Cardiac fibroblast (primary cell): ENCODE measurements at places on chromosomes 12 and 14.

- DNase-seq, result no peak
Measured at GRCh38 chr14:91252871-91253794, 8.6 kb upstream of the GPR68 start.

GRCh38 chr14:73723797-73724661 is 9.8 kb upstream of the PNMA1 start:
- DNase-seq, result peak; percentile 100

DNA sequence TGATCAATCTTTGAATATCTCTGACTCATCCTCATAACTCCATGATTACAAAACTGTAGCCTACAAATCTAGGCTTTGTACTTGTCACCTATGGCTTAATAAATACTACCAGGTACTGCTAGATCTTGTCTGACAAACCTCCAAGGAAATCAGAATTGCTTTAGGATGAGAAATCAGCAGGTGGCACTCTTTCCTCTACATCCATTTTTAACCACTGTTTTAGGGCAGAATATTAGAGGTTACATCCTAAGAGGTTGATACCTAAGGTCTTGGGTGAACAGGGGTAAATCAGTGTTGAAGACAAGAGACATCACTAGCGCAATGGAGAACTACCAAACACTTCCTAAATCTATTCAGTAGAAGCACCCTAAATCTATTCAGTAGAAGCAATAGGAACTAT is 63.1 kb upstream of the SOX5 start:
- peak; percentile 46 for DNase-seq

GRCh38 chr14:32202998-32203882 is at the start of gene RNU6-8:
Gene RNU6-8, minus strand, starts transcription at chr14:32203269.
- DNase-seq, result peak; percentile 89

GRCh38 chr12:119783787-119784186 is 93.3 kb downstream of the CIT start:
- DNase-seq, result no peak

DNA sequence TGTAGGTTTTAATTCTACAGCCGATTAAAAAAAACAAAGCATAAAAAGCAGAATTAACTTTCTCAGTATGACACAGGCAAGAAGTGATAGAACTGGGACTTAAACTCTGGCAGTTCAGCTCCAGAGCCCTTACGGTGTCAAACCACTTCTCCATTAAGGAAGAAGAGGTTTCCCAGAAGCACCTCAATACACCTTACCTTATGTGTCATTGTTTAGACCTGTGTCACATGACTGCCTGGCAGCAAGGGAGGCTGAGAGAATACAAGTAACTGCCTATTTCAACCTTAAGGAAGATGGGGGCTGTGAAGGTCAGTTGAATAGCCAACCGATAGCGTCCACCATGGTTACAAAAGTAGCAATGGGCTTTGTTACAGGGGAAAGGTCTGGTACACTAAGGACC is 54.6 kb upstream of the ARHGAP5 start:
- DNase-seq, result no peak

GRCh38 chr14:51823706-51824105 is 36.7 kb upstream of the GNG2 start:
- DNase-seq, result no peak

DNA sequence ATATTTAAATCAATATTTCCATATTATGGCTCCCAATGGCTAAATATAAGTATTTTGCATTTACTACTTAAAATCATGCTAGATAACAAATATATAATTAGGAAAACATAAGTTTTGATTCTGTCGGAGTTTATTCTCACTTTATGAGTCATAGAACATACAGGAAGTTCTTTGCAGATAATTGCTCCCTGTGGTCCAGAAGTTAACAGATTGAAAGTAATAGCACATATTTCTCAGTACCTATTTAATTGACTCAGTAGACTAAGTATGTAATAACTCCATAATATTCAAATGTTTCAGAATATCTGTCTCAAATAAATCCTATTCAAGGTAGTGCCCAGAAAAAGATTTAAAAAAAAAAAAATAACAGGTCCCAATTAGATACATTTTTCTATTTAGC is 806.0 kb upstream of the ATXN7L3B start:
- no peak for DNase-seq

GRCh38 chr12:46386360-46386867 is 13.8 kb upstream of the SLC38A2 start:
- peak; percentile 99 for DNase-seq

GRCh38 chr12:16086942-16087341 is 175.8 kb downstream of the DERA start:
- no peak for DNase-seq

DNA sequence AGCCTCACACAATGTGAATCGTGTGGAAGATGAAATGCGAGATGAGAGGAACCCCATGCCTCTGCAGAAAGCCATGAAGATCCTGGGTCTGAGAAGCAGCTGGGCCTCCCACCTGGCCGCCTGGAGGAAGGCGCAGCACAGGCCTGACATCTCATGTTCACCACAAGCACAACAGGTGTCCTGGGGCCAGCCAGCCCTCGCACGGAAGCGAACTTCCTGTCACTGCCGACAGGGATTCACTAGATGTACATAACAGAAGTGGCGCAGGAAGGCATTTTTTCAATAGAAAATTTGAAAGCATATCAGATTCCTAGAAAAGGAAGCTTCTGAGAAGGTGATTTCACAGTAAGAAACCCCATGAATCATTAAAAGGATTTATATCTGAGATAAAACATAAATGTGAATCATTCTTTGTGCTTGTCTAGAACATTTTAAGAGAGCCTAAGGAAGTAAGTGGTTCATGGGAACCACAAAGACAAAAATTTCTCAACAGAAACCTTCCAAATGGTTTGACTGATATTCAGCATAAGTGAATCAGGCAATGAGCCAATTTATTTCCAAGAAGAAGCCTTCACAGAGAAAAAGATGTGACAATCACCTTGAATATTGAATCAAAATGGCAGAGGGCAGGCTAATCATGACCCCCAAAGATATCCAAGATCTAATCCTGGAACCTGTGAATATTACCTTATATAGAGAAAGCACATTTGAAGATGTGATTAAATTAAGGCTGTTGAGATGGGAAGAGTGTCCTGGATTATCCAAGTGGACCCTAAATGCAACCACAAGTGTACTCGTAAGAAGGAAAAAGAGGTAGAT is 311.9 kb downstream of the DUSP6 start:
- DNase-seq, result peak; percentile 26

GRCh38 chr12:49882851-49883464 is 20.7 kb downstream of the FAIM2 start:
- no peak for DNase-seq

DNA sequence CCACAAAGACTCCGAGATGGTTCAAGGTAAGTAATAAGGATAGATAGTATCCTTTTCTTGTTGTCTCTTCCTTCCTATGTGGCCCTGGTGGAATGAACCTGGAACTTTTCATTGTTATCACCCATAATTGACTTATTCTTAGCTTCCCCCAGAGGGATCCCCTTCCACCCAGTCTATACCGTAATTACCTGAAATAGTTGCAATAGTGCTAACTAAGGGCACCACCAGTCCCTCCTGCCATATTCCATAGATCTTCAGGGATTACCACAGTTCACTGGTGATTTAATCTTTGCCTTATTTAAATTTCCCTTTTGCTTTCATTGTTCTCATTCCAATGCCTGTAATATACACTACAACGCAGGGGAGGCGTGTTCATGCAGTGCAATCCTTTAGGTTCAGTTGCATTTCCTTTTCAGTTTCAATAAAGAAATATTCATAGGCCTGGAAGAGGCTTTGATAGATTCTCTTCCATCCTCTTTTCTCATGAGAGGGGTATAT is 13.8 kb upstream of the OR9K2 start:
- no peak for DNase-seq

GRCh38 chr12:98594050-98594835 is 757 bp downstream of the SLC25A3 start:
- peak; percentile 35 for DNase-seq

- DNase-seq, result no peak
Measured at GRCh38 chr14:22177870-22178269, 411.2 kb downstream of the DAD1 start.

- no peak for DNase-seq
Measured at GRCh38 chr14:37590428-37591139, 4.5 kb downstream of the FOXA1 start.

- DNase-seq, result peak; percentile 35
Measured at GRCh38 chr14:68791902-68792677, 777 bp downstream of the ZFP36L1 start.

GRCh38 chr12:64877363-64878004 is 53.0 kb downstream of the TBC1D30 start:
- no peak for DNase-seq

GRCh38 chr12:10121278-10121677 is 8.7 kb downstream of the CLEC7A start:
- no peak for DNase-seq

DNA sequence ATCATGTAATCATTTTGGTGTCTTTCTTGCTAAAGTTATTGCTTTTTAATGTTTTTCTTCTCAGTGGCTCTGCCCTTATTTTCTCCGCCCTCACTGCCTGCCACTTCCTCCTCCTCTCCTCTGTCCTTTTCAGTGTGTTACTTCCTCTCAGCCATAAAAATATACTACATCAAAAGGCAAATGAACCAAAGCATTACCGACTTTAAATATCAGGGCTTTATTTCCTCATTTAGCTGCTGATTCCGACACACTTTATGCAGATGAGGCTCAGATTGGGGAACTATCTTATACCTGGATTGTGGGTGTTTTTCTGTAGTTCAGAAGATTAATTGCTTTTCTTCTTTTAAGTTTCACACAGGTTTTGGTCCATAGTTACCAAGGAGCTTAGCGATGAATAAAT is 118.1 kb downstream of the CMAS start:
- no peak for DNase-seq

- no peak for DNase-seq
Measured at GRCh38 chr12:1720494-1720893, 29.6 kb downstream of the ADIPOR2 start.

- DNase-seq, result no peak
Measured at GRCh38 chr12:93086288-93086727, 157.2 kb upstream of the EEA1 start.

- DNase-seq, result peak; percentile 61
Measured at GRCh38 chr12:85823436-85824180, 12.6 kb downstream of the RASSF9 start.

GRCh38 chr12:48157889-48158370 is 615 bp upstream of the ASB8 start:
- no peak for DNase-seq

DNA sequence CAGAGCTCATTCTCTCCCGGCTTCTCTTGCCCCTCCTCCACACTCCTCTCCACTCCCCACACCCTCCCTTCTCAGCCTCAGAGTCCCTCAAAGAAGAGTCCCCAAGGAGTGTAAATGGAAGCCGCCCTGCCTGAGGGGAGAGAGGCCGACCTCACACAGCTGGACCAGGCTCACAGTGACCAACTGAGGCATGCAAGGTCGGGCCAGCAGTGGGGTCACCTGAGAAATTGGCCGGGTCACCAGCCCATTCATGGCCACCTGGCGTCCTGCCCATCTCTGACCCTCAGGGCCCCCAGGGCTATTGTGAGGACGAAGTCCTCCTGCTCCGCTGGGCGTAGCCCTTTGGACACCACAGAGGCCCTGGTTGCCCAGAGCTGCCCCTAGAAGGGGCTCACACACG is 49.5 kb upstream of the NUAK1 start:
- no peak for DNase-seq

DNA sequence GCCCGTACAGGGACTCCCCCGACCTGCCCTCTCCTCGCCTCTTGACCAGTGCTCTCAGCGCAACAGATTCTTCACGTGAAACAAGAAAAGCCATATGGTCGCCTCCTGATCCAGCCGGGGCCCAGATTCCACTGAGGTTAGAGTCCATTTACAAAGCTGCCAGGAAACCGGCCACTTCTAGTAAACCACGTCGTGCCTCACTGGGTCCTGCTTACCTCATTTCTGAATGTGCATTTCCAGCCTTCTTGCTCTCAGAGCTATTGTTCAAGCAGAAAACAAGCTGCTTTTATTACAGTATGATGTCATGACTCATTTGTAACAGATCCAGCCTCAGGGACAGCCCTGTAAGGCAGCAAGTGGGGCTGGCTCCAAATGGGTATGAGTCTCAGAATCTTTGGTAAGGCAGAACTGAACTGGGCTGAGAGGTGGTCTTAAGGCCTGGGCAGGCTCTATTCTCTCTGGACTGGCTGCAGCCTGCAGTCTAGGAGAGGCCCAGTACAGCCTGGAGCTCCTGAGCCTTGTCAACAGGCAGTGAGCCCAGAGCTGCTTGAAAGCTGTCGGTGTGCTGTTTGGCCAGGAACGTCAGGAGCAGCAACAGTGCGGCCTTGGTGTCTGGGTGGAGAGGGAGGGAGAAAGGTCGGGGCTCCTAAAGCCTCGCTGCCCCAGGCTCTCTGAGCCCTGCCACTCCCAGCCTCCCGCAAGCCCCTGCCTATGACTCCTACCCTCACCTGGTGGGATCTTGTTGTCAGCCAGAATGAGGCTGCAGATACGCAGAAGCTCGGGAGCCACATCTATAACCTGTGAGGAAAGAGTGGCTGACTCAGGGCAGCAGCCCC is 8.3 kb downstream of the REC8 start:
- DNase-seq, result peak; percentile 88

DNA sequence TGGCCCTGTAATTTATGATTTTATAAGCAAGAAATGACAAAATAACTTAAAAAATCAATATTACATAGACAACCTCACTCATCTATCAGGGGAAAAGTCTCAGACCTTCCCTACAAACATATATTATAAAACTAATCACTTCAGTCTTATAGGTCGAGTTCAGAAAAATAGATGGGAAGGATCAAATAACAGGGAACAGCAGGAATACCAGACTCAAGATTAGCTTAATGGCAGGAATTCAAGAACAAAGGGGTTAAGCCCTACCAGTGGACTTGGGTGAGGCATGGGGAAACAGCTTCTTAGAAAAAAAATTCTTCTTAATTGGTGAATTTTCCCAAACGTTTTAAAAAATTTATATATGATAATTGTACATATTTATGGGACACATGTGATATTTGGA is 51.6 kb upstream of the CRY1 start:
- DNase-seq, result no peak

- DNase-seq, result no peak
Measured at GRCh38 chr12:10590966-10591365, 22.4 kb downstream of the MAGOHB start.

- DNase-seq, result no peak
Measured at GRCh38 chr12:27653661-27654060, 42.6 kb upstream of the REP15 start.

GRCh38 chr14:61940666-61941420 is 178.6 kb downstream of the SNAPC1 start:
- no peak for DNase-seq

- DNase-seq, result no peak
Measured at GRCh38 chr12:42442888-42443287, 116.9 kb downstream of the PPHLN1 start.

- DNase-seq, result no peak
Measured at GRCh38 chr12:66837311-66837627, 158.4 kb upstream of the GRIP1 start.

- DNase-seq, result peak; percentile 55
Measured at GRCh38 chr12:65885716-65886115, 61.4 kb downstream of the HMGA2 start.
